ENCODE measurements at places on chromosomes 3 and 15. TPM values are rescaled to one million over a fixed set of nuclear protein-coding genes. Genes with fewer than 3 reads are reported as not detected.

DNA sequence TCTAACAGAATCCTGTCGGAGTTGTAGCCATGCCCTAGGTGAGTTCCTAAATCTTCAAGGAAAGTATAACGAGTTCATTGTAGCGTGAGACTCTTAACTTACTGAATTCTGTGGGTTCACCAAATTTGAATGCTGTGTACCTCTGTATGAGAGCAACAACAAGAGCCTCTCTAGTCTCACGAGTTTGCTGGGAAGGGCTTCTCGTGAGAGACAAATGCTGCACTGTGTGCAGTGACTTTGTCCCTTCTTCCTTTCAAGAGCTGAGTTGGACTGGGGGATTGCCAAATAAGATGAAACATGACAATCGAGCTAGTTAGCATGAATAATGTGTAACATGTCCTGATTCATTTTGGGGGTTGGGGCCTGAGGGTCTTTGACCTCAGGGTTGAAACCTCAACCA, 32.2 kb downstream of the KAT2B start:
- no peak for DNase-seq
- no peaks in the 10 kb centered on the region for H3K27me3 ChIP-seq
- no peaks in the 10 kb centered on the region for H3K4me1 ChIP-seq
- H3K36me3 ChIP-seq, result no peaks in the 10 kb centered on the region
- H3K27ac ChIP-seq, result no peak overlapping the region

DNA sequence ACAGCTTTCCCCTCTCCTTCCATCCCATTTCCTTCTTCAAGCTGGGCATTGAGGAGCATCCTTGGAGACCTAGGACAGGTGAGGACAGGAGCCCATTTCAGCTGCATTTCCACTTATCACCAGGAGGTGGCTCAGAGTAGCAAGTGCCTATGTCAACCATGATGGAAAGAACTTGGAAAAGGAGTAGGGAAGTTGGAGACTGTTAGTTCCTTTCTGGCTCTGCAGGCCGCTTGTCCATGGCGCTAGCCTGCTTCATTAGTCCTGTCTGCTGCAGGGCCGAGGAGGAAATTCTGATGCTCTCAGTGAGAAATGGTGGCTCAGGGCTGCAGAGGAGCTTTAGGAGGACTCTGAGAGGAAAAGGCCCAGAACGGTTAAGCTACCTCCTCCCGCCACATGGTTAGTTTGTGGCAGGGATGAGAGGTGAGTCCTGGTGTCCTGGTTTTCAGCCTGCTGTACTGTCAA, 7.0 kb upstream of the CD276 start:
- no peak overlapping the region for H3K4me3 ChIP-seq
- DNase-seq, result no peak
- no peaks in the 10 kb centered on the region for H3K36me3 ChIP-seq
- H3K27ac ChIP-seq, result no peak overlapping the region
- peaks cover 76% of the 10 kb centered on the region for H3K27me3 ChIP-seq

DNA sequence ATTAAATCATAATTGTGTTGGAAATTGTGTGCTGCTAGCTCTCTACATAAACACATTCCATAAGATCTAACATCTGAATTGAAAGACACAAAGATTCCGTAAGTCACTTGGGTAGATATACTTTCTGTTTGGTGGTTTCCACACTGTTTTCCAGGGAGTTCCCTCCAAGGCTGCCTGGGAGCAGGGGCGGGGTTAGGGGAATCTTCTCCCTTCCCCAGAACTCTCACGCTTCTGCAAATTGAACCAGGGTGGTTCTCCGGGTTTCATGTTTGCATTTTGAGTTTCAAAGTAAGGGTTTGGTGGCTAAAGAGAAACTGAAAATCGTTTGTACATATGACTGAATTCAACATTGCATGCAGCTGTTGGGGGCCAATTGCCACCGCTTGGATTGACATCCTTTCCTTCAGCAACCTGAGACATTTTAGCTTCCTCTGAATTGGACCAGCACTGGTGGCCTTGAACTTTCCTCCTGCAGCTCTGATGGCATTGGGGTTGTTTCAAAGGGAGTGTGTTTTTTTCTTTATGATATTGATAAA, 192.7 kb upstream of the FEZF2 start:
- peaks cover 17% of the 10 kb centered on the region for H3K27me3 ChIP-seq
- H3K4me3 ChIP-seq, result no peak overlapping the region
- H3K27ac ChIP-seq, result no peak overlapping the region

DNA sequence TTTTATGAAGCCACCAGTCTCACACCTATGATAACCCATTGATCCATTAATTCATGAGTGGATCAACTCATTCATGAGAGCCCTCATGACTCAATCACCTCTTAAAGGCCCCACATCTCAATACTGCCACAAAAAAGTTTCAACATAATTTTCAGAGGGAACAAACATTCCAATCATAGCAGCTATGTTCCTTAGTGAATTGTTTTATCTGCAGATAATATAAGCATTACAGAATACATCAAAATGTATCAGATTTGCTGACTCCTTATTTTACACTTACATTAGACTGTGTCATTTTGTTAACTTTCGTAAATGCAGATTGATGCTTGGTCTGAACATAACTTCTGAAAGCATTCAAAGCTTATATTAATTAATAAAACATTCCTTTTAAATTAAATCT, 155.3 kb upstream of the MBNL1 start:
- H3K27me3 ChIP-seq, result no peaks in the 10 kb centered on the region
- no peak overlapping the region for H3K27ac ChIP-seq
- no peaks in the 10 kb centered on the region for H3K36me3 ChIP-seq

- no peaks in the 10 kb centered on the region for H3K4me1 ChIP-seq
- no peaks in the 10 kb centered on the region for H3K36me3 ChIP-seq
- H3K27ac ChIP-seq, result no peak overlapping the region
- no peaks in the 10 kb centered on the region for H3K27me3 ChIP-seq
- no peak overlapping the region for H3K4me3 ChIP-seq
Observed at GRCh38 chr15:50145451-50145872, 26.4 kb upstream of the ATP8B4 start.

The OTOL1 gene
- not detected for total RNA-seq

DNA sequence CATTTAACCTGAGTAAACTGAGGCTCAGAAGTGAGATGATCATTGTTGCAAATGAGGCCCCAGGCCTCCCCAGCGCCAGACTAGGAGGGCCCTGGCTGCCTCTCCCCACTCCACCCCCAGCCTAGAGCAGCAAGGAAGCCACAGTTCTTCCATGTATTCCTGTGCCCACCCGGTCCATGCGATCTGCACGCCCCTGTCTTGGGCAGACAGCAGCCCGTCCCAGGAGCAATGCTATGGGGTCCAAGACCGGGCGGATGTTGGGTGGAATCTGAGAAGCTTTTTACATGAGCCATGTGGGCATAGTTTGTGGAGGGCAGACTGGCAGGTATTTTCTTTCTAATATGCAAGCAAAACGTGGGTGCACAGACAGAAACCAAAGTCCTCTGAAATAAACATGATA, 15.1 kb downstream of the SH2D7 start:
- H3K36me3 ChIP-seq, result no peaks in the 10 kb centered on the region
- no peak overlapping the region for H3K27ac ChIP-seq
- H3K4me3 ChIP-seq, result no peak overlapping the region
- DNase-seq, result no peak

DNA sequence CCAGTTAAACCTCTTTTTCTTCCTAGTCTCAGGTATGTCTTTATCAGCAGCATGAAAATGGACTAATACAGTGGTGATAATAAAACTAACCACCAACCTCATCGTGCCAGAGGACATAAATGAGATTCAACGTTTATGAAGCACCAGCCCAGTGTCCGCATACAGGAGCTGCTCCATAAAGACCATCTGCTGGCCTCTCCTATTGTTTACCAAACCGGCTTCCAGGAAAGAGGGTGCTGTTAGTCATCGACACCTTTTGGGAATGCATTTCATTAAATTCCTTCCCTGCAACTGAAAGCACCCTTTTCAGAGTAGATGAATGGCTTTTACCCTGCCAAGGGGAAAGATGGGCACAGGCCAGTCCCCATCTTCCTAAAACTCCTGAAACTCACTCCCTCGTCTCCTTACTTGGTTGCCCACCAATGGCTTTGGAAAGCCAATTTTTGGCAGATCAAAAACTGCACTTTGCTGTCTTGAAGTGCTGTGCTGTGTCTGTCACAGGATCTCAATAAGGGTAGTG, 122.1 kb downstream of the AQP9 start:
- peaks cover 12% of the 10 kb centered on the region for H3K4me1 ChIP-seq
- H3K36me3 ChIP-seq, result no peaks in the 10 kb centered on the region
- peak overlapping the region; percentile 57 for H3K27ac ChIP-seq
- DNase-seq, result no peak
- H3K4me3 ChIP-seq, result no peak overlapping the region
- H3K27me3 ChIP-seq, result peaks cover 20% of the 10 kb centered on the region

The TMEM207 gene
- total RNA-seq, result not detected

GRCh38 chr15:89794627-89795241, 18.6 kb downstream of the MESP2 start:
- H3K27ac ChIP-seq, result no peak overlapping the region
- no peaks in the 10 kb centered on the region for H3K36me3 ChIP-seq
- peaks cover 11% of the 10 kb centered on the region for H3K4me1 ChIP-seq

- no peak for DNase-seq
- H3K4me1 ChIP-seq, result peaks cover 5% of the 10 kb centered on the region
- no peaks in the 10 kb centered on the region for H3K27me3 ChIP-seq
- no peak overlapping the region for H3K27ac ChIP-seq
Observed at GRCh38 chr3:14506626-14507304, 33.4 kb downstream of the GRIP2 start.

DNA sequence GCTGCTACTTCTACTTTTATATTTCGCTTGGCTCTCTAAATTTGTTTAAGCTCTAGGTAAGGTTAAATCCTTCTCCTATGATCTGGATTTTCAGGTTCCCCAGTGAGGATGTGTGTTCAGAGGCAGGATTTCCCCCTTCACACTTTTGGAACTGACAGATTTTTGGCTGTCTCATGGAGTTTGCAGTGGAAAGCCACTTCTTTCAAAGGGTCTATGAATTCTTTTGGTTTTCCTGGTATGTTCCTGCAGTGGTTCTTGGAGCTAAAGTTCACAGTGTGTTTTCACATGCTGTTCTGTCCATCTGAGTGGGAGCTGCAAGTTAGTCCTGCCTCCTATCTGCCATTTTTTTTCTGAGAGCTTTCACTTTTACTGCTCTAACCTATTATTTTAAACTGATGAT, 21.6 kb upstream of the TIGIT start:
- no peak overlapping the region for H3K4me3 ChIP-seq
- H3K36me3 ChIP-seq, result no peaks in the 10 kb centered on the region
- no peak overlapping the region for H3K27ac ChIP-seq
- H3K27me3 ChIP-seq, result no peaks in the 10 kb centered on the region
- H3K4me1 ChIP-seq, result no peaks in the 10 kb centered on the region

DNA sequence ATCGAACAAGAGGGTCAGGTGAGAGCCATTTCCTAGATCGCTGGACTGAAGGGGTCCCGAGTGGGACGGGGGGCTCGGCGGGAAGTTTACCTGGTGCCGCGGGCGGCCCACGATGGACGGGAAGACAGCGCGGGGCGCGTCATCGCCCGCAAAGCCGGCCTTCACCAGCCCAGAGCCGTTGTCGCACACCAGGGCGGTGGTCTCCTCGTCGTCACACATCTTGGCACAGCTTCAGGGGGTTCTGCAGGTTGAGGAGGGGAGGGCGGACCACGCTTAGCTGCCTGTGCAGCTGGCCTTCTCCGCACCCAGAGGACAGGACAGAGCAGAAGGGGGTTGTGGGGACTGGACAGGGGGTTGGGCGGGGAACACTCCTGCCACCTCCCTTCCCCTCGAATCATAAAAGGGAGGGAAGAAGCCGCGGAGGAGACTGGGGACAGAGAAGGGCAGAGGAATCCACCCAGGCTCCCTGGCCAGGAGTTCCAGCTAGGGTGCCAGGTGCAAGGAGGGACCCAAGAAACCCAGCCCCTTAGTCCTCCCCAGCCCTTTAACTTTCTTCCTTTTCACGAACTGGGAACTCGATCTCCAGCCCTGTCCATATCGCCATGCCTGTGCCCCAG, 651 bp downstream of the ACTC1 start:
- H3K4me3 ChIP-seq, result peak overlapping the region; percentile 49
- H3K36me3 ChIP-seq, result no peaks in the 10 kb centered on the region
- peaks cover 25% of the 10 kb centered on the region for H3K4me1 ChIP-seq
- no peaks in the 10 kb centered on the region for H3K27me3 ChIP-seq

DNA sequence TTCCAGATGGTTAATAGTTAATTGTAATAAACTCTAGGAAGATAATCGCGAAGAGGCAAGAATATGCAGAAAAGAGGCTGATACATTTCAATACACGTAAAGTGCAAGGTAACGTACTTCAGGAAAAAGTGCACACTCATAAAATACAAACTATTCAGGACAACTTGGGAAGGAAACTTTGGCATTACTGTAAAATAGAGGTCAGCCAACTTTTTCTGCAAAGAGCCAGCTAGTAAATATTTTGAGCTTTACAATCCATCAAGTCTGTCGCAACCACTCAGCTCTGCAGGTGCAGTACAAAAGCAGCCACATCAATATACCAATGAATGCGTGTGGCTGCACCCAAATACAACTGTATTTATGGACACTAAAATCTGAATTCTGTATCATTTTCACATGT, 51.6 kb upstream of the THUMPD3 start:
- H3K4me1 ChIP-seq, result no peaks in the 10 kb centered on the region
- no peak overlapping the region for H3K27ac ChIP-seq
- no peaks in the 10 kb centered on the region for H3K36me3 ChIP-seq
- no peaks in the 10 kb centered on the region for H3K27me3 ChIP-seq

GRCh38 chr3:110062716-110063115, 725.4 kb upstream of the DPPA4 start:
- H3K4me1 ChIP-seq, result no peaks in the 10 kb centered on the region
- H3K27ac ChIP-seq, result no peak overlapping the region
- no peaks in the 10 kb centered on the region for H3K27me3 ChIP-seq

DNA sequence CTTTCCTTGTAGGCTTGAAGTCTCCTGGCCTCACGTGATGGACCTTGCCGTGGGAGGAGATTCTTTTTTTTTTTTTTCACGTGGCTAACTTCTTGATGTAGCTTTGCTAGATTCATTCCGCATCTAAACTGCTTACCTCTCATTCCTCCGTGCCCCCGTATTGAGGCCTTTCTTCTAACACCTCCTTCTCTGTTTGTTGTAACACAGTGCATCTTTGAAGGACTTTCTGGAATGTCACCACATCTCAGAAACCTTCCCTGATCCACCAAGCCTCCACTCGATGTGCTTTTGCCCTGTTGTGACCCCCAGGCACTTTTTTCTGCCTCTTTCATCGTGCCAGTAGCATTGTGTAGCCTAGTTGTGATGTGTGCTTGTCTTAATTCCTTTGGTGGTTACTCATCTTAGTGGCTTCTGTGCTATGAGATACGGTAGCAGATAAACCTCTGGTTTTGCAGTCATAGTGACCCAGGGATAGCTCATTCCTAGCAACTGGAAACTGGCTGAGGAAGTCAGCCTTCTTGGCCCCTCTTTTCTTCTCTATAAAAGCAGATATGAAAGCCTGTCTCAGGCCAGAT, 1.6 kb upstream of the BNC1 start:
- peaks cover 17% of the 10 kb centered on the region for H3K4me1 ChIP-seq
- H3K36me3 ChIP-seq, result no peaks in the 10 kb centered on the region

DNA sequence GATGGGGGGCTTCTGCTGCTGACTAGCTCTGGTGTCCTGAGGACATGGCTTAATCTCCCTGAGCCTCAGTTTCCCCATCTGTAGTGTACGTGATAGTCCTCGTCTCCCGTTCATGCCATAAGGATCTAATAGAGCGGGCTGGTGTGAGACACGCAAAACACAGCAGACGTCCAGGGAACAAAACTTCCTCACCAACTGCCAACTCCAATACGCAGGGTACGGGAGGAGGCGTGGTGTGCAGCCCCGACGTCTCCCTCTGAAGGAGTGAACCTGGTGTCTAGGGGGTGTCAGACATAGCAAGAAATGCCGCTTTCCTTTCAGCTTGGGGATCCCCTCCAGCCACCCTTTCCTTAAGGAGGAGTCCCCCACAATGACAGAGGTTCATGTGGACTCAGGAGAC, 55.0 kb downstream of the SMAD6 start:
- no peaks in the 10 kb centered on the region for H3K36me3 ChIP-seq
- no peak overlapping the region for H3K4me3 ChIP-seq
- H3K27me3 ChIP-seq, result no peaks in the 10 kb centered on the region

Measured in esophagus squamous epithelium (tissue), 5 donors.